ENCODE measurements at places on chromosomes 7 and 10.

DNA sequence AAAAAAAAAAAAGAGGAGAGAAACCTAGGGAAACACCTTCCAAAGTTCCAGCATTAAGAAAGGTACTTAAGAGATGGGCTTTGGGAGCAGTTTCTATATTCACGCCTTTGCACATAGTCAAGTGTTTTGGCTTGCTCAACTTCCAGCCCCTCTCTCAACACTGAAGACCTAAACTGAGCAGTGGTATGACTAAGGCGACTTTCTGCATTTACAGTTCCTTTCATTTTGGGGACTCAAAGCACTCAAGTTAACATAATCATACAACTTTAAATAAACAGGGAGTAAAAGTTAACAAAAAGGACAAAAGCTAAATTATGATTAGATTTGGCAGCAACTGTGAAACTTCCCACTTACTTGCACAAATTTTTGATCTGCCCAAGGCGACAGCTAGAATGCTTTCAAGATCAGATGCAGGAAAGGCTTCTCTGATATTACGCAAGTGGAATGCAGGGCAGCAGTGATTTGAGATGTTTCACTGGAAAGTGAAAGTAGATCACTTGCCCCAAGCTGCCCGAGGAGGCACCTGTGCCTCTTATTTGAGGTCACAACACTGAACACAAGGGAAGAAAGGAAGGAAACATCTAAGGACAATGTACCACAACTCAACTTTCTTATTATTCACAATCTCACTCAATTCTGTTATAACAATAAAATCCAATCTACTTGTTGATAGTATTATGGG, 199.5 kb downstream of the SKAP2 start:
- DNase-seq, result peak; percentile 8

DNA sequence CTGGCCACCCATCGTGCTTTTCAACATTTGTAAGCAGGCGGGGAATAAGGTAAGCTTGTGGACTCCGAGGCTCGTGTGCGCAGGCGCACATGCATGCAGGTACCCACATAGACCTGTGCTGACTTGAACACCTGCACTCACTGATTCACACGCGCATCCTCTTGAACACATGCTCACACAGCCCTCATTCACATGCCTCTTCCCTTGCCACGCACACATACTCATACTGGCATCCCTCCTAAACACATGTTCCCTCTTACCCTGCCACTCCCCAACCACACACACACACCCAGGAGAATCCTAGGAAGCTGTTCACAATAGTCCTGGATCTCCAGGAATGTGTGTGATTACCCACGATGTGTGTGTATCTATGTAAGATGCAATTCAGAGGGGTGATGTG, 44.1 kb upstream of the LBX1 start:
- DNase-seq, result no peak

DNA sequence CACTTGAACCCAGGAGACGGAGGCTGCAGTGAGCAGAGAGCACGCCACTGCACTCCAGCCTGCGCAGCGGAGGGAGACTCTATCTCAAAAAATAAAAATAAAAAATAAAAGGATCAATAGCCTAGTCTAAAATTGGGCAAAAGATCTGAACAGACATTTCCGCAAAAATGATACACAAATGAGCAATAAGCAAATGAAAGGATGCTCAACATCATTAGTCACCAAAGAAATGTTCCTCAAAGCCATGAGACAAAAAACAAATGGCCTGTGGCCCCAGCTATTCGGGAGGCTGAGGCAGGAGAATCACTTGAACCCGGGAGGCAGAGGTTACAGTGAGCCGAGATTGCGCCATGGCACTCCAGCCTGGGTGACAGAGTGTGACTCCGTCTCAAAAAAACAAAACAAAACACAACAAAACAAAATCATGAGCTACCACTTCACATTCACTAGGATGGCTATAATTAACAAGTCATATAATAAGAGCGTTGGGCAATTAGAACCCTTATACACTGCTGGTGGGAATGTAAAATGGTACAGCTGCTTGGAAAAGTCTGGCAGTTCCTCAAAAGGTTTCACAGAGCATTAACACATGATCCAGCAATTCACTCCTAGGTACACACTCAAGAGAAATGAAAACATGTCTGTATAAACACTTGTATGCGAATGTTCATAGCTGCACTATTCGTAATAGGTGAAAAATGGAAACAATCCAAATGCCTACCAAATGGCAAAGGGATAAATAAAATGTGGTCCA, 3.1 kb downstream of the DAGLB start:
- DNase-seq, result no peak

- DNase-seq, result no peak
Observed at GRCh38 chr10:50635286-50635685, 11.5 kb upstream of the SGMS1 start.

DNA sequence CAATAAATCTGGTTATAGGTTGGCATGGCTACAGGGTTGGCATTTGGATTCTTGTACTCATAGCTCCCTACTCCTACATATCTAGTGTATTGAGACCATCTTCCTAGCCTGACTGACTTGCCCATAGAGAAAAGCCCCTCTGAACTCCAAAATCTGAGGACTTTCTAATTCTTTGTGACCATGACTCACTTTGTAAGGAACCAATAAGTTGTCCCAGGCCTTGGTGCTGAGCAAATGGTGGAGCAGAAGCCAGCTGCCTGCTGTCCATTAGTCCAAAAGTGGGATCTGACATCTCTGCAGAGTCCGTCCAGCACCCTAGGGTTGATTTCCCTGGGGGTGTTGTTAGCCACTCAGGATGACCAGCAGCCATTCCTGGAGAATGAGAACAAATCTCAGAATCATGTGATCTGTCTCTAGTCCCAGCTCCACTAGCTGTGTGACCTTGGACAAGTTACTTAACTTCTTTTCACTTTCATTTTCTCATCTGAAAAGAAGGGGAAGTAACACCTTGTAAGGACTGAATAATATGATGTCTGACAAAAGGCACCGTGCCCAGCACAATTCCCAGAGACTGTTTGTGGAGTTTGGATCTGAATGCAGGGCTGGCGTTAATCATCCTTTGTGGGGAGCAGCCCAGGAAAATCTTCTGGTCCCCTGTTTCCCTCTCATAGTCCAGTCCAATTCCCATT, 44.1 kb downstream of the MTURN start:
- DNase-seq, result peak; percentile 36

Measured in GM19239 (cell line).